Caco-2 (cell line): ENCODE measurements at places on chromosomes 6 and 20. TPM values are rescaled to one million over a fixed set of nuclear protein-coding genes. Genes with fewer than 3 reads are reported as not detected.

MYT1 gene
- 0.25 and 0.65 TPM in 2 replicates for total RNA-seq

- peak; percentile 47 for DNase-seq
Observed at GRCh38 chr6:110755411-110755834, 59.8 kb downstream of the CDK19 start.

VSX1 gene
- total RNA-seq = not detected in 2 replicates

DNA sequence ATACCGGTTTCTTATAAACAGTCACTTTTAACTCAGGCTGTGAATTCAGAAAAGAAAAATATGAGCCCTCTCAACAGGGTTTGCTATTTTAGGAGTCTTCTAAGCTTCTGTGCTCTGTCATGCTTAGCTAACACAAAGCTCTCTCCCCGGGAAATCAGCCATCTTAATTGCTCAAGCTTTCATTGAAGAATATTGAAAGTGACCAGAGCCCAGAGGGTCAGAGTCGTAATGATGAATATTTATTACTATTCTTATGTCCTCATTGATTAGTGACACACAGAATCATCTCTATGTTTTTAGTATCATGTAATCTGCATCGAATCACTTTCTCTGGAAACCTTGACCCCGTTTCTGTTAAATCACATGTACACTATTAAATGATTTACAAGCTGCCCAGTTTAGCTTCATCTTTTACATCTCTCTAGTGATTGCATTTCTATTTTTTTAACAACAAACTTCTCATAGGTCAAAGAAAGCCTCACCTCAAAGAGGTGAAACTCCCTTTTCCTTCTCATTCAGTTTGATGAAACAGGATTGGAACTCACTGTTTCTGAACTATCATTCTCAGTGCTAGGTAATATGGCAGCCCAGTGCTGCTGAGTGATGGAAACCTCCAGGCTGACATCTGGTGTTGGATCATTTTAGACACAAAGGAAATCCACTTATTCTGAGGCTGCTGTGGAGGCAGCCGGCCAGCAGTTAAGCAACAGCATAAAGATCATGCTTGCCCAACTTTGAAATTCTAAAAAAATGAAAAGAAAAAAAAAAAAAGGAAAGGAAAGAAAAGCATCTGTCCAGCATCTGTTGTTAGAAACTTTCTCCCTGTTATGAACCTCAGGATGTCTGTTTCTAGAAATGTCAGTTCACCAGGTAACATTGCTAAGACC, 96.3 kb downstream of the RFPL4B start:
- DNase-seq = no peak

HLA-DRB5 gene
- total RNA-seq = not detected in 2 replicates

DNA sequence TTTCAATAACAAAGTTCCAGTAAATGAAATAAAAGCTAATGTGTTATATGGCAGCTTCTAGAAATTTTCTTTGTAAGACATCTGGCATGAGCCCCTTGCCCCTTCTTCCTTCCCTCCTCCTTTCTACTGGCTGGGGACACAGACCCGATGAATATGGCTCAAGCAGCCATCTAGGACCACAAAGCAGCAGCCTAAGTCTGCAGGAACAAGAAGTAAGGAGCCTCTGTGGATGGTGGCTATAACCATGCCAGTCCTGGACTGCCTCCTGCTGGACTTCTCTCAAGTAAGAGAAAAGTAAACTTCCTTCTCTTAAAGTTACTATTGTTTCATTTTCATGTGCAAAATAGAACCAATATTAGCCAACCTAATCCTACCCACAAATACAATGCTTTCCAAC, 114.9 kb upstream of the DST start:
- DNase-seq = peak; percentile 51

RALGAPA2 gene
- 17.3 and 19.1 TPM in 2 replicates for total RNA-seq

DNA sequence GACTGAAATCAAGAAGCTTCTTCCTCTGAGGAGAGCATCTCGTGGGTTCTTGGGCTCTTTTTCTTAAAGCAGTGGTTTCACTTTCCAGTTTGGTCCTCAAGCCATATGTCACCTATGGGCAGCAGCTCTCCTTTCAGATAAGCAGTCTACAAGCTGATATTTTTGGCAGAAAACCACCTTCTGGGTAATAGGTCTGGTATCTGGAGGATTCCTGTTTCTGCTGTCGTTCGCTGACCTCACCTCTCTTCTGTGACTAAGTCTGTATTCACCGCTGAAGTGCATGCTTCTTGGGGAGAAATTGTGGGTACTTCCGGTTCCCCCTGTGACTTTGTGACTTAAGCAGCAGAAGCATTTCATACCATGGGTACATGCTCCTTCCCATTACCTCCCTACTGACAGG, 193.6 kb downstream of the EDN1 start:
- DNase-seq = no peak

LRRN4 gene
- total RNA-seq = 17.9 and 19.6 TPM in 2 replicates
